Stimulated activated CD4-positive, alpha-beta T cell treated with anti-CD3 and anti-CD28 coated beads, Interleukin-12 subunit alpha, Interleukin-12 subunit beta, amount 100 ng/mL, for 48 hours (primary cell): ENCODE measurements at places on chromosomes 2 and 18.

GRCh38 chr2:236375973-236376476 is 111.8 kb upstream of the ASB18 start:
- no peak for DNase-seq

GRCh38 chr2:128420131-128420530 is 101.5 kb upstream of the HS6ST1 start:
- no peak for DNase-seq

DNA sequence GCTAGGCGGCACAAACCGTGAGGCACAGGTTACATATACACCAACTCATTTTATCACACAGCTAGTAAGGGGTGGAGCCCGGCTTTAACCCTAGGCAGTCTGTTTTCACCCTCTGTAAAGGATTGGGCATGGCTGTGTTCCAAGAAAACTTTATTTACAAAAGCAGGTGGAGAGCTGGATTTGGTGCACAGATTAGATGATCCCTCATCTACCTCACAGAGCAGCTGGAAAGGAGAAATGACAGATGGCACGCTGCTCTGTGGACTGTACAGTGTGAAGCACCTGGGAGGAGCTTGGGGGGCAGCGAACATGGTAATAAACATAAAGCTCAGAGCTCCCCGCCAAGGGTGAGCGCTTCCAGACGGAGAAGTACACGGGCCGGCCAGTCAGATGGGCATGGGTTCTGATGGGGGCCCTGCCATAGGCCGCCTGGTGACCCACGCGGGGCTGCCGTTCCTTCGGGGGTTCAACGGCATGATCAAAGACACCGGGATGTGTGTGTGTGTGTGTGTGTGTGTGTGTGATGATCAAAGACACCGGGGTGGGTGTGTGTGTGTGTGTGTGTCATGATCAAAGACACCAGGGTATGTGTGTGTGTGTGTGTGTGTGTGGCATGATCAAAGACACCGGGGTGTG is 862 bp upstream of the TMEM177 start:
- DNase-seq, result no peak

DNA sequence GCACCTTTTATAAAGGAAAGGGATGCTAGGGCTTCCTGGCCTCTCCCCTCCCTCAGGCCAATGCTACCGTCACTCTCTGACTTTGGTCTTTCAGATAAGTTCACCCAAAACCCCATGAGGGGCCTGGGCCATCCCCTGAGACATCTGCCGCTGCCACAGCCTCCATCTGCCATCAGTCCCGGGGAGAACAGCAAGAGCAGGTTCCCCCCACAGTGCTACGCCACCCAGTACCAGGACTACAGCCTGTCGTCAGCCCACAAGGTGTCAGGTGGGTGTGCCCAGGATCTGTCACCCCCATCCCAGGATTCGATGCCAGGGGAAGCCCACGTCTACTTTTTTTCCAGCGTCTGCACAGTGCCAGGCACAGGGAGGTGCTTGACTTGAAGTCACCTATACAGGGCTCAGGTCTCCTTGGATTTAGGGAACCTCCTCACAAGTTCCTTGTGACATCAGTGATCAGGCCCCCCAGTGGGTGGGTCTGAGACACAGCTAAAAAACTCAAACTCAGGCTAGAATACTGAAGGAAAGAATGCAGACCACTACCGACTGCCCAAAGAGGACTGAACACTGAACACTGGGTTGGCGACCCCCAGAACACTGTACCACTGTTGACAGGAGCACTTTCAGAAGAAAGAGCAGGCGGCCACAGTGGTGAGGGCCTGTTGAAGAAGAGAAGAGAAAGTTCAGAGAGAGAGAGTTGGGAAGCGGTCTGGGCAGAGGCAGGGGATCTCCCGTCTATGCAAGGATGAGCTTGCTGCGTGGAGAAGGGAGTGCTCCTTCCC is 85.3 kb downstream of the EPAS1 start:
- no peak for DNase-seq

DNA sequence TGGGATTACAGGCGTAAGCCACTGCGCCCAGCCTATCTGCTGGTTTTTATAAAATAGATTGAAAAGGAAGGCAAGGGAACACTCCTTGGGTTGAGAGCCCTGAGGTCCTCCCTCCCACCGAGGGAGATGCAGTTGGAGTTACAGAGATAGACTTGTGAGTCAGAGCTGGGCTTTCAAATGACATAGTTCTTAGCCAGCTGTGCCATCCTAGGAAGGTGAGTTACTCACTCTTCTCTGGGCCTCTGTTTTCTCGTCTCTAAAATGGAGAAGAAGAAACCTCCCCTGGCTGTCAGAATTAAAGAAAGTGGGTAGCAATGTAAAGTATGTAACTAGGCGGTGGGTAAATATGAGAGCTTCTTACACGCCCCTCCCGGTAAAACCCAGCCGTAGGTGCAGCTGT is 2.4 kb downstream of the LRRFIP1 start:
- no peak for DNase-seq

- DNase-seq, result no peak
These were observed 101.4 kb upstream of the POU3F3 start for GRCh38 chr2:104752504-104752903.

GRCh38 chr18:68847219-68847837 is 49.4 kb downstream of the CCDC102B start:
- no peak for DNase-seq

- DNase-seq, result no peak
These were observed 136.2 kb upstream of the ALPP start for GRCh38 chr2:232242316-232242715.

- DNase-seq, result peak; percentile 32
These were observed 1.9 kb upstream of the NABP1 start for GRCh38 chr2:191675807-191676721.

GRCh38 chr18:58315739-58316215 is 271.8 kb downstream of the NEDD4L start:
- no peak for DNase-seq

DNA sequence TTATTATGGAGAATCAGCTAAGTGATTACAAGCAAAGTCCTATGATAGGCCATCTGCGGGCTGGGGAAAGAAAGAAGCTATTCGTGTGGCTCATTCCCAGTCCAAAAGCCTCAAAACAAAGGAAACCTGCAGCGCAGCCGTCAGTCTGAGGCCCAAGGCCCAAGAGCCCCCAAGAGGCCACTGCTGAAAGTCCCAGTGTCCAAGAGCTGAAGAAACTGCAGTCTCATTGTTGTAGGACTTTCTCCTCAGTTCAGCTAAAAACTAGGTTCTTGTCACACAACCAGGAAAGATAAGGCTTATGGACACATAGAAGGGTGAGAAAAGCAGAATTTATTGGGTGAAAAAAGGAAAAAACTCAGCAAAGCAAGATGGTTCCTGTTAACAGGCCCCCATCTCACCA is 143.2 kb downstream of the RHBDD1 start:
- no peak for DNase-seq

- DNase-seq, result no peak
These were observed 300.7 kb upstream of the DLGAP1 start for GRCh38 chr18:4755848-4756247.

- DNase-seq, result no peak
These were observed 366.6 kb downstream of the FSIP2 start for GRCh38 chr2:186105016-186105724.

DNA sequence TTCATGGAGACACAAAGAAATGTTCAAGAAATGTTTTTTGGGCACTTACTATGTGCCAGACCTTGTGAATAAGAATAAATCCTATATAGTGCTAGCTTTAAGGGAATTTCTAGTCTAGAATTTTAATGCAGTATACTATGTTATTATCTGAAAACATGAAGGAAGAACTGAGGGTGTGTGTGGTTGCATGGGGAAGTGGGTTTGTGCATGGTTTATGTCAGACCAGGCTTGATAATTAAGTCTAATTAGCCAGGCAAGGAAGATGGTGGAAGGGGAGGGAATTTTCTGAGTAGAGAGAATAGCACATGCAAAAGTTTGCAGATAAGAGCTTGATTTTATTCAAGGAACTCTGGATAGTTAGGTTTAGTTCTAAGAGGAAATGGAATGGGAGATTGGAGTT is 6.5 kb downstream of the RBBP8 start:
- no peak for DNase-seq

- DNase-seq, result no peak
These were observed 119.0 kb downstream of the RPIA start for GRCh38 chr2:88810488-88810887.

GRCh38 chr2:106044859-106045258 is 149.2 kb downstream of the UXS1 start:
- DNase-seq, result no peak

GRCh38 chr18:31929273-31929672 is 13.7 kb downstream of the TRAPPC8 start:
- DNase-seq, result no peak

GRCh38 chr2:72603481-72603880 is 222.4 kb downstream of the EXOC6B start:
- no peak for DNase-seq

- no peak for DNase-seq
These were observed 37.0 kb downstream of the PIK3C3 start for GRCh38 chr18:41992066-41992465.

DNA sequence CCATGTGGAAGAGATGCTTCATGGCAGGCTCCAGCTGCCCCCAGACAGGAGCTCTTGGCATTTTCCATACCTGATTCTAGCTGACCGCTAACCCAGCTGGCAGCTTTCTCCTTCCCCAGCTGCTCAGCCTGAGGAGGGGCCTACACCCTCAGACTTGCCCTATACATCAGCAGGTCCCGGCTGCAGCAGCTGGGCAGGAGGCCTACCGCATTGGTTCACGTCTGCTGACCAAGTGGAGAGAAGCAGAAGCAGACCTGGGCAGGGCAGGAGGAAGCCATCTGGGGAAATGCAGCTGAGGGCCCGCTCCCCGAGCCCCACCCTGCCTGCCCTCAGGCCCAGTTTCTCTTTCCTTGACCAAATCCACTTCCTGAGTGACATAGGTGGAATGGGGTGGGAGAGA is 50.7 kb downstream of the LBH start:
- no peak for DNase-seq

DNA sequence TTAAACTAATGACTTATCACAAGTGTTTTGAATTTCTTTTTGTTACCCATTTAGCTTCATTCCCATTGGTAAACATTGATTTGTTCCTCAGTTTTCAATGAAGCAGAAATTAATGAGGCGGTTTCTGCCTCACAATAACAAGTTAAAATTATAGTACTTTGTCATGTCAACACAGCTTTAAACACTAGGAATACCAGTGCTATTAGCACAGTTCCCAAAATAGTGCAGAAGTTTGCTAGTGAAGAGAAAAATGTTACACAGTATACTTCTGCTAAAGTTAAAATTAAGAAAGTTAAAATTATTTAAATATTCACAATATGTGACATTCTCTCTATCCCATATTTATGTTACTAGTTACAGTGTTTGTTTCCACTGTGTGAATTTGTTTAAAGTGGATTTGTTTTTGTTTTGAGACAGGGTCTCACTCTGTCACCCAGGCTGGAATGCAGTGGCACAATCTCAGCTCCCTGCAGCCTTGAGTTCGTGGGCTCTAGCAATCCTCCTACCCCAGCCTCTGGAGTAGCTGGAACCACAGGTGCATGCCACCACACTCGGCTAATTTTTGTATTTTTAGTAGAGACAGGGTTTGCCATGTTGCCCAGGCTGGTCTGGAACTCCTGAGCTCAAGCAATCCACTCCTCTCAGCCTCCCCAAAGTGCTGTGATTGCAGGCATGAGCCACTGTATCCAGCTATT is 3.8 kb upstream of the CHN1 start:
- no peak for DNase-seq

- DNase-seq, result no peak
These were observed 6.0 kb downstream of the WDR54 start for GRCh38 chr2:74427551-74427950.

- DNase-seq, result no peak
These were observed 162.2 kb downstream of the BABAM2 start for GRCh38 chr2:28052691-28053090.

DNA sequence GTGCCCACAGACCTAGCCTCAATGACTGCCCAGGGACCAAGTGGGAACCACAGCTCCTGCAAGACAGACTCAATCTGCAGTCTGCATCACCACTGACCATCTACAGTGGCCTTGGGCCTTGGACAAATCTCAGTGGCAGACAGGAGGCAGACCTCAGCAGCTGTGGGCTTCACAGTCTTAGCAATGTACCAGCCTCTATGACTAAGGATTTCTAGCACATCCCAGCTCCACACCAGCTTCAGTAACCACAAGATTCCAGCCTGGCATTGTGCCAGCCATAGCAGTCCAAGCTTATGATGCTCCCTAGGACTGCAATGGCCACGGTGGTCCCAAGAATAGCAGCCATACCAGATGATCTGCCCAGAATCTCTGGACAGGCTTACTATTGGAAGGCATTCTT is 19.6 kb upstream of the WDR75 start:
- no peak for DNase-seq

- no peak for DNase-seq
These were observed 148.6 kb upstream of the ZNF804A start for GRCh38 chr2:184449760-184450159.

GRCh38 chr2:109203246-109204011 is 74.4 kb downstream of the SH3RF3 start:
- DNase-seq, result no peak

DNA sequence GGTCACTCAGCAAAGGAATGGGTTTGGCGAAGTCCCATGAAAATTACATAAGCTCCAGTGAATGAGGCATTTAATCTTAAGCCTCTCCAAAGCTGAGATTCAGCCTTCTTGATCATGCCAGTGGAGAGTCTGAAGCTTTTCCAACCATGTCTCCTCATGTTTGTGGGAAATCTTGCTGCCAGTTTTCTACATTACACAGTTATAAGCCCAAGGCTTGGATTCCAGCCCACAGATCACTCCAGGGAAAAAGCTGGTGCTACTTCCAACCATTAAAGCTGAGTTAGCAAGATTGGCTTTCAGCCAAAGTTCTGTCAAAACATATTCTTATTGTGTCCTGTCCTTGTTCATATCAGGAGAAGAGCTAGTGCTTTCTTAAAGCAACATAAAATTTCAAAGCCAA is 293.8 kb downstream of the LRRTM4 start:
- no peak for DNase-seq

- DNase-seq, result no peak
These were observed 218.1 kb downstream of the CAMKMT start for GRCh38 chr2:44579837-44580230.

DNA sequence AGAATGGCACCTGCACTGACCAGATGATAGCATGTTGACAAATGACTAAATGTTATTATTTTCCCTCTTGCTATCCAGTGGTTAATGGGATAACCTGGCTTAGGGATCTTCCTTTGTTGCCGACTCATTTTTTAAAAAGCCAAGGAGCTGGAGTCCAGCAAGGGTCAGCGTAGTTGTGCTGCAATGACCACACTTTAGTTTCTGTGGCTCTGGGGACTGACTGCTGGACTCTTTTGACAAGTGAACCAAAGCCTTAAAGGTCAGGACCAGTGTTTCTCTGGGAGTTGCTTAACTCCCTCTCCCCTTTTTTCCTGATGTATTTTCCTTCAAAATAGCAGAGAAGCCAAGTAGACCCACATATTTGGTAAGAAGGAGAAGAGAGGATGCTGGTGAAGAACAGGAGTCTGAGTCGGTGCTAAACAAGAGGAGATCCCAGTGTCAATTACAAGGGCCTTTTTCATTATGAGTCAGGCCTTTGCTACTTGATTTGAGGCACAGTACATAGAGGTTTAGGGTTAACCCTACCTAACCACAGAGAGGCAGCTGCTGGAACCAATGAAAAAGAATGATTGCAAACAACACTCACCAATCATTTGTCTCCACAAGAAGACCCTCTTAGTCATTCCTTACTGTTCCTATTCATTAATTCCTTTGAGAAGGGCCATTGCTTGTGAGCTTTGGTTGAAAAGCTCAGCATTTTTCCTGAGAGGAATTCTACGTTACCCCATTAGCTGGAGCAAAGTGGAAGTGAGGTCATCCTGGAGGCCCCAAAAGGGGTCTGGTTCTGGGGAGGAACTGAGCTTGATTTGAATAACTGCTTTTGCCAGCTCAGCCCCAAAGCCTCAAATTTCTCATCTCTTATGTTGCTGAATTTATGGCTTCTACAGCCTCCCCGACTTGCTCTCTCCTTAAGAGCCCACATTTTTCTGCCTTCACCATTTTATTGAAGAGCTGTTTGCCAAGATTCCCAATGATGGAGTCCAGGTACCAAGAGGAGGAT is 137.6 kb upstream of the HNMT start:
- no peak for DNase-seq
